8988T (cell line): ENCODE measurements at places on chromosomes 2 and 18.
A peak's percentile ranks its signal among the peaks of the same experiment; 100 is the strongest.

DNA sequence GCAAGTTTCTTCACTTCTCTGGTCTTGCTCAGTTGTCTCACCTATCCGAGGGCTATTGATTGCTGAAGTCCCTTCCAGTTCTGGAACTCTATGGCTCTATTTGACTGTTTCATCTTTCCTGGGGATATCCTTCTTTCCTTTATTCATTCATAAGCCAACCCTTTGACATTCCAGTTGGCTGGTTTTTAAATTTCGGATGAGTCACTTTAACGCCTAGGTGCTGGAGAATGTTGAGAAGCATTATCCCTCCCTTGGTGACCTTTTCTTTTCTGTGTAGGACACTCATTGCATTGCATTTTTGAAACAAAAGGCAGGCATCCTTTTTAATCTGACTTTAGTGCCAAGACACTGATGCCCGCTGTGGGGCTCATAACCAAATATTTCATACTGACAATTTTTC lies 307.1 kb downstream of the TSN start:
- DNase-seq, result no peak

DNA sequence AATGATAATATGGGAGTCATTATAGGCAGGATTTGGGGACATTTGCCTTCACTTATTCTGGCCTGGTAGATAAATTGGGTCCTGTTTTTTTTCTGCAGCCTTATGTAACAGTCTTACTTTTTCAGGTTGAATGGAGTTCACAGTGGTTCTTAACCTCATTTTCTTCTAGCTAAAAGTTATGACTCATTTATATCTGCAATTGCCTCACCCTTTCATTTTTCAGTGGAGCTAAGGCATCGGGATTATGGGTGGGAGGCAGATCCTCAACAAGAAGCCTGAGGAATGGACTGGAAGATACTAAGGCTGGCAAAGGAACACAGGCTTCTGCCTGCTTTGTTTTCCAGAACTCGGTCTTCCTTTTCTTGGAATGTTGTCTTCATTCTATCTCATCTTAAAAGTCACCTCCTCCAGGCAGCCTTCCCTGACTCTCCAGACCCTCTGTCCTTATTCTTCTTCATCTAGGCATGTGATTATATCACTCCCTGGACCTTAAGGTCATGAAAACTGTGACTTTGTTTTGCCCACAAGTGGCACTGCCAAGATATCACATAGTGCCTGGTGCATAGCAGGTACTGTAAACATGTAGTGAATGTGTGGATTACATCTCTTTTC lies 41.0 kb upstream of the ACSL3 start:
- DNase-seq, result no peak

- DNase-seq, result no peak
Observed at GRCh38 chr2:12119841-12120240, 373.4 kb downstream of the LPIN1 start.

DNA sequence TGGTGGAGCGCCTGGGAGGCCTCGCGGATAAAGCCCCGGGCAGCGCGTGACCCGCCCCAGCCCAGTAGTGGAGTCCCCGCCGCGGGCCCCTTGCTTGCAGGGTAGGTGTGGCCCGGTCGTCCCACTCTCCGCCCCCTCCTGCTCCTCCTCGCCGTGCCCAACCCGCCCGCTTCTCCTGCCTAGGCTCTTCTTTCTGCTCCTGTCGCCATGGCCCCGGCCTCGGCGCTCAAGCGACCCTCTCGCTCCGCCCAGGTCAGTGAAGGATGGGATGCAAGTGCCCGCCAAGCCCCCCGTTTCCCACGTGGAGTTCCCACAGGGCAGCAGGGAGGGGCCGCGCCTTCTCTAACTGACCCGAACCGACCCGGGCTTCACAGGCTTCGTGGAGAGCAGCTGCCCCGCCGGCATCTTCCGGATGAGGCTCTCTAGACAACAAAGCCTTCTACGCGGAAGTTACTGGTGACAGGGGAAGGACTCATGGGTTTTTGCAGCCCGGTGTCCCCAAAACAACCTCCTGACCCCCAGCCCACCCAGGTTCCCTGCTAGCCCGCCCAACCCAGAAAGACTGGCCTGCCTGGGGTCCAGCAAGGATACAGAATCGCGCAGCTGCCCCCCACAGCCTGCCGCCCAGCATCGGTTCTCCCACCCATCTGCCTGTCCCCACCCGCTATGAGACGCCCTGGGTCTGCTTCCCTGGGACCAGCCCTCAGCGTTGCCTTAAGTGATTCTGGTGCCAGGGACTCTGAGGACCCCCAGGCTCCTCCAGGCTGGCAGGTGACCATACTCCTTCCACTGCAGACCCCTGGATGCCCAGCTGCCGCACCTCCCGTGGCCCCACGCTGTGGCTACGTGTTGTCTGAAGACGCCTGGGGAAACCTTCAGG lies 32.8 kb downstream of the TTC32 start:
- no peak for DNase-seq

GRCh38 chr18:49565612-49566011 lies 3.8 kb downstream of the LIPG start:
- no peak for DNase-seq

- no peak for DNase-seq
Observed at GRCh38 chr2:42960842-42961180, 168.4 kb upstream of the HAAO start.

GRCh38 chr2:153823880-153824279 lies 47.8 kb upstream of the GALNT13 start:
- DNase-seq, result no peak

- no peak for DNase-seq
Observed at GRCh38 chr18:23671564-23671963, 8.9 kb upstream of the ANKRD29 start.

- no peak for DNase-seq
Observed at GRCh38 chr2:147937744-147938349, 82.7 kb downstream of the ORC4 start.

DNA sequence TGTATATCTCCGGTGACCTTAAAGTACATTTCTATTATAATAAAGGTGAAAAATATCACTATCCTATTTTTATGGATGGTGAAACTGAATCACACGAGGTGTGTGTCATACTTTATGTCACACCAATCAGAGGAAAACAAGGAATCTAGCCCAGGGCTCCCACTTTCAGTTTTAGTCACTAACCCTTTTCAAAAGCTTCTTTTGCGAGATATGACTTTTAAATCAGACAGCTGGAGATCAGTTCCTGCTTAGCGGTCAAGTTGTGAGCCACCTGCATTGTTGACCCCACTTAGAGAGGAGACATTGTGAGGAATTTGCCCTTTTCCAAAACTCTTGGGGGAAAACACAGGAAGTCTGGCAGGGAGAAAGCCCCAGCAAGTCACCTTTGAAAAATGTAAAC lies 70.5 kb downstream of the CPS1 start:
- no peak for DNase-seq

GRCh38 chr2:57190007-57190406 lies 856.6 kb upstream of the VRK2 start:
- no peak for DNase-seq

GRCh38 chr2:71939588-71940535 lies 207.8 kb downstream of the CYP26B1 start:
- no peak for DNase-seq

DNA sequence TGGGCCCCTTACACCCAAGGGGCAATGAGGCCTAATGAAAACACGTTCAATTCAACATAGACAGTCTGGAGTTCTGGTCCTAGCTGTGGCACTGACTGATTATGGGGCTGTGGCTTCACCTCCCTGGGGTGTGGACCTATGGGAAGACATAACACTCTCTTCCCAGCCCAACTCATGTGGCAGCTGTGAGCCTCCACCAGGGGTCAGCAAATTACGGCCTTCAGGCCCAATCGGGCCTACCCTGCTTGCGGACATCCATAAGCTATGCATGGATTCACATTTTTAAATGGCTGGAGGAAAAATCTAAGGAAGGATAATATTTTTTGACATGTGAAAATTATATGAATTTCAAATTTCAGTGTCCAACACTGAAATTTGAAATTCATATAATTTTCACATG lies 101.3 kb downstream of the LOXHD1 start:
- peak; percentile 82 for DNase-seq

- no peak for DNase-seq
Observed at GRCh38 chr2:40488101-40488601, 36.3 kb upstream of the SLC8A1 start.

GRCh38 chr2:11764359-11764758 lies 17.9 kb downstream of the LPIN1 start:
- DNase-seq, result no peak

DNA sequence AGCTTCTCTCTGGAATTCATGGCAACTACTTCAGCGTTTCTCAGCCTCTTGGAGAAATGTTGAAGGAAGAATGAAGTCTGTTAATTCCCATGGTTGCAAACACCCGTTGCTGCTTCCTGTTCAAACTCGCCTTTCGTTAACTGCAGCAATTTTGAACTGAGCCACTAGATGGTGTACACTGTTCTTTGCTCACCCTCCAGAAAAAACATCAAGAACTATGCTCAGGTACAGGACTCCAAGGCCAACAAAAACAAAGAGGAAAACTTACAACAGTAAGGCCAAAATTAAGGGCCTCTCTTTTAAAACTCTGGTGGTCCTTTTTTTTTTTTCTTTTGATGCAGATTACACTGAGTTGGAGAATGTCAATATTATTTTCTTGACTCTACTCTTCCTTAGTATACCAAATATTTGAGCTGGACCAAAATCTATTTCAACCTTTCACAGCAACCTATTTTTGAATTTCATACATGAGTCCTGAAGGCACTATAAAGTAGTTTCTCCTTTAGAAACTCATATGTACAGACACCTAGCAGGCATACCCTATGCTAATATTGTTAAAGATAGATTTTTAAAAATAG lies 58.2 kb downstream of the KLHL14 start:
- no peak for DNase-seq

- no peak for DNase-seq
Observed at GRCh38 chr2:30631051-30631671, 176.1 kb downstream of the CAPN13 start.

- no peak for DNase-seq
Observed at GRCh38 chr18:36539674-36540231, 242.2 kb downstream of the FHOD3 start.

DNA sequence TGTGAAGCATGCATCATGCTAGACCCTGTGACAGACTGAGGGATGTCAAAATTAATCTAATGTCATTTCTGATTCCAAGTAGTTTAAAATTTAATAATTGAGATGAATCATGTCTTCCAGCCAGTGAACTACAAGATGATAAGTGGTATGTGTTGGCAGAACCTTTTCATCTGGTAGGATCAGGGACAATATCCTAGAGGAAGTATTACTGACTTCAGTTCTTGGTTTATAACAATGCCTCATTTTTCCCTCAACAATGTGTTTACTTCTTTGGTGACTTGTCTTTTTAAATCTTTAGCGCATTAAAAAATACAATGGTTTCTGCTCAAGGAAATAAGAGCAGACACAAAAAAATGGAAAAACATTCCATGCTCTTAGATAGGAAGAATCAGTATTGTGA lies 69.4 kb downstream of the ARHGAP28 start:
- DNase-seq, result no peak

GRCh38 chr18:22668496-22668895 lies 250.8 kb upstream of the CTAGE1 start:
- DNase-seq, result no peak

DNA sequence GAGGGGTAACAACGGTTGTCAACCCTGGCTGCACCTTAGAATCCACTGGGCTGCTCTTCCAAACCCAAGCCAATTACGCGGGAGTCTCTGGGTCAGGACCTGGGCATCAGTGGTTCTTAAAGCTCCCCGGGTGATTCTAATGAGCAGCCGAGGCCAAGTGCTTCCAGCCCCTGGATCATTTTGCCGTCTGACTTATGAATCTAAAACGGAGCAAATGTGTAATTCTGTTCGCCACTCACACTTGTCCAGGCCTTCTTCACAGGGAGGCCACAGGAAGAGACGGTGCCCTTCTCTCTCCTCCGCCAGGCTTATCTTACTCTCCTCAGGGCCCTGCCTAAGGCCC lies 78.5 kb downstream of the MCFD2 start:
- no peak for DNase-seq

GRCh38 chr2:143903172-143903856 lies 616.6 kb downstream of the ZEB2 start:
- no peak for DNase-seq

DNA sequence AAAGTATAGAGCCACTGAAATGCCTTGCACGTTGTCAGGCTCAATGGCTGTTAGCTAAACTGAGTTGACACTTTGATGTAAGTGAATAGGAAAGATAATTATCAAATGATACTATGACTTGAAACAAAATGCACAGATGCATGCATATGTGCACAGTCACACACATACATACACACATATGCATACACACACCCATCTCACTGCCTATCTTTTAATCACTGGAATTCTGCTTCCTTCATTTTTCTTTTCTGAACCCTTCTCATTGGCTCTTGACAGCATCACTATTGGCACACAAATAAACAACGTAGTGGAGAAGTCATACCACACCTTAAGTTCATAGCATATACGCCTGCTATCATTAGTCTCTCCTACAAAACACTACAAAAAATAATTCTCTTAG lies 154.9 kb upstream of the NCKAP5 start:
- no peak for DNase-seq

GRCh38 chr2:74944987-74945787 lies 13.3 kb upstream of the POLE4 start:
- DNase-seq, result no peak

DNA sequence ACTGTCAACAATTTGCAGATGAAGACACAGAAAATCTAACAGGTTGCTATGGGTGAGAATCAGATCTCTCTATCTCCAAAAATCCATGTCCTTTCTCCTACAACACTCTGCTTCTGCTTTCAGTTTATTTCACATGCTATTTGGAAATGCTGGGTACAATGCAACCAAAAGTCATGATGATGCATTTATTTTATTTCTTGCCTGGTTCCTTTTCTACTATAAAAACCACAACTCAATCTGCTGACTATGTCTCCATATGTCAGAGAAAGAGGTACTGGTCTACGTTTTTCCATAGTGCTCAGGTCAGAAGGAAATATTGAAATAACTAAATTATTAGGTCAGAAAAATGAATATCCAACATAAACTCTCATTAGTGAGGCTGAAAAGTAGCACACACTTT lies 20.5 kb downstream of the RAD51AP2 start:
- DNase-seq, result no peak

- no peak for DNase-seq
Observed at GRCh38 chr2:199459286-199460100, 1.8 kb upstream of the SATB2 start.

- no peak for DNase-seq
Observed at GRCh38 chr18:63831080-63831788, 56.0 kb downstream of the SERPINB7 start.

DNA sequence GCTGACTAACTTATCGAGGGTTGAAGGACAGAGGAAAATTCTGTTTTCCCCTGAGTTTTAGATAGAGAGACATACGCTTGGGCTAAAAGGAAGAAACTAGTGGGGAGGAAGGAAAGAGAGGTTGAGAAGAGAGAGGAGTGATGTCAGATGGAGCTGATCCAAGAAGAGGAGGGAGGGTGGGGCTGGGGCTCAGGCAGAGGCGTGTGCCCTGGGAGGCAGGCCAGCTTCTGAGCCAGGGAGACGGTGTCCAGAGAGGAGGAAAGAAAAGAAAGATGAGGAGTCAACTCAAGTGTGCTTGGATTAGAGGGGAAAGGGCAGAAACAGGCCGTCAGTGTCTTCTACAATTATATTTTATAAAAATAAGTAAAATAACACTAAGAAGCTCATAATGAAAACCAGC lies 56.2 kb downstream of the EMILIN2 start:
- DNase-seq, result no peak
